ENCODE measurements at places on chromosomes 2 and 18.

DNA sequence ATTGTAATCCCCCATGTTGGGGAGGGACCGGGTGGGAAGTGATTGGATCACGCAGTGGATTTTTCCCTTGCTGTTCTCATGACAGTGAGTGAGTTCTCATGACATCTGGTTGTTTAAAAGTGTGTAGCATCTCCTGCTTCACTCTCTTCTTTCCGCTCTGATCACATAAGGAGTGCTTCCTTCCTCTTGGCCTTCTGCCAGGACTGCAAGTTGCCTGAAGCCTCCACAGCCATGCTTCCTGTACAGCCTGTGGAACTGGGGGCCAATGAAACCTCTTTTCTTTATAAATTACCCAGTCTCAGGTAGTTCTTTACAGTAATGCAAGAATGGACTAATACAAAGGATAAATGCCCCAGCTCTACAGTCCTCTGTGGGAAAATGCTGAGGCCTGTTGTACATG, 437.5 kb upstream of the NXPH2 start:
- no peak for DNase-seq

DNA sequence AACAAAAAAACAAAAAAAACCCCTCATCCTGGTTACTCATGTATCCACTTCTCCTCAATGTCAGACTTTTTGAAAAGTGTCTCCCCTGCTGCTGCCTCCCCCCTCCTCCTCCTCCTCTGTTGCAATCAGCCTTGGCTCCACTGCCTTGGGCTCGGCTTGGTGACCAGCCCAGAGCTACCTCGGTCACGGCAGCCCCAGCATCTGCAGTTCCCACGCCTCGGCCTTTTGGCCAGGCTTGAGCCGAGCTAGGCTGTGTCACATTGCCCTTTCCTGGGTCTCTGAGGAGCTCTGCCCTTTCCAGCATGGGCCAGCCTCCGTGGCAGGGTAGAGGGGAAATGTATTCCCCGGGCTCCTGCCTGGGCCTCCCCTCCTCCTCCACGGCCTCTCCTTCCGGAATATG, 22.7 kb upstream of the INHBB start:
- DNase-seq: no peak

- peak; percentile 76 for DNase-seq
These were observed 75.3 kb downstream of the MBD2 start for GRCh38 chr18:54149078-54149697.

DNA sequence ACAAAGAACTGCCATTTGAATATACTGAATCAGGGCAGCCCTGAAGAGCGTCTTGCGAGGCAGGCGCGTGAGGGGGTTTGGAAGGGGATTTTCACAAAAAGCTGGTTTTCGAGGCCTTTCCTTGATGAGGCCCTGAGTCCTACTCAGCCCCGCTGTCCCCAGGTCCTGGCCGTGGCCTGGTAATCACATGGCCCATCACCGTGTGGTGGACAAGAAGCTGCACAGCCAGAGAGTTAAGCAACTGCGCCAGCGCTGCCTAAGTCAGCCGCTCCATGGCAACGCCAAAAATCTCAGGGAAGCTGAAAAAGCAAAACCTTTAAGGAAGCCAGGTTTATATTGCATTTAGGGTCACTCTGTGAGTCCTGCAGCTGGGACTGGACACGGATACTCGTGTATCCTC, 341.2 kb upstream of the MYT1L start:
- no peak for DNase-seq

GRCh38 chr2:124027182-124027581, 2.1 kb downstream of the CNTNAP5 start:
- no peak for DNase-seq

- DNase-seq: no peak
These were observed 167.2 kb downstream of the TRIB2 start for GRCh38 chr2:12883906-12884305.

- DNase-seq: no peak
These were observed 424.3 kb downstream of the SLC4A3 start for GRCh38 chr2:220051716-220052115.

GRCh38 chr2:82641598-82642180, 1817.4 kb downstream of the SUCLG1 start:
- no peak for DNase-seq

DNA sequence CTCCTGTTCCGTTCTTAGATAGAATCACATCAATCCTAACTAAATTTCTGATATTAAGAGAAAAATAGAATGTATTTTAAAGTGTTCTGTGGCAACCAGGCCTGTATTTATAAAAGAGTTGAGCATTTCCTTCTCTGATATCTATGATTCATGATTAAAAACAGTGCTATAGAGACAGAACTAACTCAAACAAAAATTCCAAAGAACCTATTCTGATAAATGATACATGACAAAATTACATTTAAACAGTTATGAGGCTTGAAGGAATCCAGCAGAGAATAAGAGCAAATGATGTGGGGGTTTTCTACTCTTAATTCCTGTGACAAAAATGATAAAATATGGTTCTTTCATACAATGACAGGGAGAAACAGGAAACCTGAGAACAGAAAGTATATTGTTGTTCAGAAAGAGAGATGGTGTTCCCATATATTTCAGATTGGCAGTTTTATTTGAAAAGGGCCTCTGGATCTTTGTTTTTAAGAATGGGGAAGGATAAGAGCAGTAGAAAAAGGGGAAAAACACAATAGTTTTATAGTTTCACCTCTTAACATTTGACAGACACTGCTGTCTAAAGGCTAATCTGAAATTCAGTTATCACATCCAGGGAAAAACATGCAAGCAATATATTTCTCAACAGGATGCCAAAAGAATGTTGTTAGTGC, 944.3 kb downstream of the LRP1B start:
- DNase-seq: no peak

- DNase-seq: no peak
These were observed 378.8 kb upstream of the REG3G start for GRCh38 chr2:78646533-78647364.

DNA sequence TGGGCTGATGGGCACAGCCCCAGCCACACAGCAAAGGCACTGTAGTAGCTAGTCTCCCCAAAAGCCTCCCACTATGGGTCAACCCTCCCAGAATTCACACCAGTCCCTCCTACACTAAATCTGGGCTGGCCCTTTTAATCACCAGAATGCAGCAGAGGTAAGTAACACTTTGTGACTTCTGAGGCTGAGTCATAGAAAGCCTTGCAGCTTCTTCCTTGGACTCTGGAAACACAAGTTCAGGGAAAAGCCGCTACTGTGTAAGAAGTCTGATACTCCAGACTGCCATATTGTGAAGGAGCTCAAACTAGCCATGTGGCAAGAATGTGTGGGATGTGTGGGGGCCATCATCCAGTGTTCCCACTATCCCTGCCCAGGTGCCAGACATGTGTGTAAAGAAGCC, 19.0 kb upstream of the SIX2 start:
- DNase-seq: no peak

- DNase-seq: no peak
These were observed 1.7 kb upstream of the HOXD12 start for GRCh38 chr2:176097820-176098365.

- DNase-seq: peak; percentile 13
These were observed 47.5 kb upstream of the SP3 start for GRCh38 chr2:174012347-174013314.

- no peak for DNase-seq
These were observed 3.3 kb downstream of the SLC8A1 start for GRCh38 chr2:40448476-40449079.

DNA sequence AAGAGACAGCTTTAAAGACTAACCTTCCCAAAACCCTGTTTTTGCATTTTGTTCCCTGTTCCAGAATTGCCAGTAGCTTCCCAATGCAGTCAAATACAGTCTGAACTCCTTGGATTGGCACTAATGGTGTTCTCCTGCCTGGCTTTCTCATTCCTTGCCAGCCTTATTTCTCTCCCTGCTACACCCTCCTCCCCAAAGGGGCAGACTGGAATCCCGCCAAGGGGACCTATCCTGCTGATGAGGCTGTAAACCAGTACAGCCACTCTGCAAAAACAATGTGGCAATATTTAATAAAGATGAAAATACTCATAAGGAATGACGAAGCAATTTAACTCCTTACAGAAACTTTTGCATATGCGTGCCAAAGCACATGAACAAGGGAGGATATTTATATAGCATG, 4.5 kb upstream of the SLC4A5 start:
- DNase-seq: no peak

GRCh38 chr2:65545837-65546805, 113.7 kb upstream of the SPRED2 start:
- no peak for DNase-seq

DNA sequence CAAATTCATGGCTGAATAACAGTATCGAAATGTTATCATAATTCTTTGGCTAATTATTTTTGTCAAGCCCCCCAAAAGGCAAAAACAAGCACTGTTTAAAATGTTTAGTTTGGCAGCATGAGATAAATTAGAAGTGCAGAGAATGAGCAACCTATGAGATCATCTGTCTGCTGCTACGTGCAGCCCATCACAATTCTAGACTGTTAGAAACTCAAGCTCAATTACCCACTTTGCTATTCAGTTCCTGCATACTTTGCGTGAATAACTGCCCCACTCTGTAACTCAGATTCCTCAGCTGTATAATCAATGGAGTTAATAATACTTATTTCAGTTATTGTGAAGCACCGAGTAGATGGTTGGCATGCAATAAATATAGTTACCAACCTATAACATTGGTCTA, 1181.9 kb downstream of the DPP10 start:
- DNase-seq: no peak

DNA sequence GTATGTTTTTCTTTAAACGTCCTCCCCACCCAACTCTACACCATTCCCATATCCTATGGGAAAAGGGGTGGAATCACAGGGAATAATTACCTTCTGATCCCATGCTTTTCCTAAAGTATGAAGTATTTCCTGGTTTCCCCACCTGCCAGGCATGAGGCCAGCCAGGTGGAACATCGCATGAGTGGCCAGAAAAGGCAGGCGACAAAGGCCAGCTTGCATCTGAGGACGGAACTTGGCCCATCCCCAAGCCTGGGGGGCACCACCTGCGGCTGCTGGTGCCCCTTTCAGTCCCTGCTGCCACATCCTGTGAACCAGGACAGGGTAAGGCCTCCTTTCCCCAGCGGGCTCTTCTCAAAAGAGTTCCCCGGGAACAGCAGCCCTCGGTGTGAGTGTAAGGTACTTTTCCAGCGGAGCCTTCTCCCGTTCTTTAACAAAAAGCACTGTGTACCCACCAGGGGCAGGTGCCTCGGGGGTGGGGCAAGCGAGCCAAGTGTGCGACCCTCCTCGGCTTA, 1.2 kb upstream of the ERFE start:
- DNase-seq: no peak

- DNase-seq: no peak
These were observed 235.2 kb downstream of the TDRD15 start for GRCh38 chr2:21358976-21359375.

GRCh38 chr2:120536141-120536540, 190.2 kb downstream of the INHBB start:
- no peak for DNase-seq

DNA sequence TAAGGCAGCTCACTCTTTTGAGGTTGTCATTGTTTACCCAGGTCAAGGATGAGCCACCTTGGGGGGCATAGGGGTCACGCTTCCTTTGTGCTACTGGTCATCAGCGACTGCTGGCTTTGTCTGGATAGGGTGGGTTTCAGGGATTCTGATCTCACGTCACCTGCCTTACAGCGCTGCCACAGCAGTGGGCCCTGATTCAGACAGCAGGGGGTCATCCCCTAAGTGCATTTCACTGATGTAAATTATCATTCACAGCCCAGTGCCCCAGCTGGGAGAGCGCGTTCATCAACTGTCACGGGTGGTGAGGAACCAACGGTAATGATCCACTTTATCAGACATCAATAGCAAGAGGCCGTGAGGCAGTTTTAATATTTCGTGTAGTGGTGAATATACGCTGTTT, 291.2 kb downstream of the NEDD4L start:
- DNase-seq: no peak

- no peak for DNase-seq
These were observed 247.8 kb upstream of the SESTD1 start for GRCh38 chr2:179512281-179513035.

DNA sequence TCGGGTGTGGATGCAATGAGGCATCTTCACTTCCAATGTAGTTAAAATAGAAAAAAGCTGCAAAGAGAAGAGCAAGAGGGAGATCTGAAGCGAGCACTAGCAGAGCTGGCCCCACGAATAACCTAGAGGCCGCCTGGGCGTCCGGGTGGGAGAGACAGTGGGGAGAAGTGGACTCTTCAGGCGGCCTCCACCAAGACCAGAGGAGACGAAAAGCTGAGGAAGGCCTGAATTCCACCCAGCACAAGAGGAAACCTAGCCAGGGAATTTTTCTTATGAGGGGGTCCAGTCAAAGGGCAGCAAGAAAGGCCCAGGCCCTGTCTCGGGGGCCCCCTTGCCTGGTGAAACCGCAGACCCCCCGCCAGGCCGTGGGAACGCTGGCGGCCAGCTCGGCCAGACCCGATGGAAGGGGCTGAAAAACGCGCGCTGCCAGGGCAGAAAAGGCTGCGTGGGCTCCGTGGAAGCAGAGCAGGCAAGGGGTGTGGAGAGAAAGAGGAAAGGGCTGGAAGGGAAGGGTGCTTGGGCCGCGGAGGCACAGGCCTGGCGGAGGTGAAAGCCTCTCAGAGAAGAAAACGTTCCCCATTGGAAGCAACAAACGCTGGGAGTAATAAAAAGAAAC, 69.2 kb downstream of the KCTD1 start:
- no peak for DNase-seq

DNA sequence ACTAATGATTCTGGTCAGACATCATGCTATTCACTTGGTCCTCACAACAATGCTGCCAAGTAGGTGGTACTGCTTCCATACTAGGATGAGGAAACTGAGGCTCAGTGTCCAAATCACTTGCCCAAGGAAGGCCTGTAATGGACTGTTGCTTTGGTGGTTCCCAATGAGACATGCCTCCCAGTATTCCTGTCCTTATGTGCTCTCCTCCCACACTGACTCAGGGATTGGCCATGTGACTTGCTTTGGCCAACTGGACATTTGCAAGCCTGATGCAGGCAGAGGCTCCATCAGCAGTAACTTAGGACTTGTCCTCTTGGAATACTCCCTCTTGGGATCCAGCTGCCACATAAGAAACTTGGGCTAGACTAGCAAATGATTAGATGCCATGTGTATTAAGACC, 3.0 kb downstream of the FBXO41 start:
- no peak for DNase-seq

GRCh38 chr18:71075147-71075546, 786.3 kb downstream of the SOCS6 start:
- no peak for DNase-seq

Measured in stimulated activated CD4-positive, alpha-beta T cell treated with anti-CD3 and anti-CD28 coated beads, Interleukin-1b, Interleukin-23, amount 100 ng/mL, for 48 hours (primary cell).